ENCODE measurements at places on chromosomes 3 and 15.

DNA sequence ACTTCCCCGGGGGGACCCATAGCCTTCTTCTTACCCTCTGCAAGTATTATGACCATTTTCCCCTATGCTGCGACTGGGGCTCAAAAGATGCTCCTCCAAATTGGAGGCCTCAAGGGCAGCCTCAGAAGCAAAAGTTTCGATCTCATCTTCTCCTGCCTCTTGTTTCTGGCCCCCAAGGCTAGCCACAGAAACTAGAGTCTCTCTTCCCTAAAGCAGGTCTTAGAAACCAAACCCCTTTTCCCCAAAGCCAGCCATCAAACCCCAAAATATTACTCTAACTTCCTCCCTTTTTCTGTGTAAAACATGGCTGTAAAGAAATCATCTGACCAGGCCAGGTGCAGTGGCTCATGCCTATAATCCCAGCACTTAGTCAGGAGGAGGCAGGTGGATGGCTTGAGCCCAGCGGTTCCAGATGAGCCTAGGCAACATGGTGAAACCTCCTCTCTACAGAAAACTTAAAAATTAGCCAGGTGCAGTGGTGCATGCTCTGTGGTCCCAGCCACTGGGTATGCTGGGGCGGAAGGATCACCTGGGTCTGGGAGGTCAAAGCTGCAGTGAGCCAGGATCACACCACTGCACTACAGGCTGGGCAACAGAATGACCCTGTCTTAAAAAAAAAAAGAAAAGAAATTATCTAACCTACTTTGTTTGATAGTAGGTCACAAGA lies 36.7 kb upstream of the MFGE8 start:
- DNase-seq = no peak

DNA sequence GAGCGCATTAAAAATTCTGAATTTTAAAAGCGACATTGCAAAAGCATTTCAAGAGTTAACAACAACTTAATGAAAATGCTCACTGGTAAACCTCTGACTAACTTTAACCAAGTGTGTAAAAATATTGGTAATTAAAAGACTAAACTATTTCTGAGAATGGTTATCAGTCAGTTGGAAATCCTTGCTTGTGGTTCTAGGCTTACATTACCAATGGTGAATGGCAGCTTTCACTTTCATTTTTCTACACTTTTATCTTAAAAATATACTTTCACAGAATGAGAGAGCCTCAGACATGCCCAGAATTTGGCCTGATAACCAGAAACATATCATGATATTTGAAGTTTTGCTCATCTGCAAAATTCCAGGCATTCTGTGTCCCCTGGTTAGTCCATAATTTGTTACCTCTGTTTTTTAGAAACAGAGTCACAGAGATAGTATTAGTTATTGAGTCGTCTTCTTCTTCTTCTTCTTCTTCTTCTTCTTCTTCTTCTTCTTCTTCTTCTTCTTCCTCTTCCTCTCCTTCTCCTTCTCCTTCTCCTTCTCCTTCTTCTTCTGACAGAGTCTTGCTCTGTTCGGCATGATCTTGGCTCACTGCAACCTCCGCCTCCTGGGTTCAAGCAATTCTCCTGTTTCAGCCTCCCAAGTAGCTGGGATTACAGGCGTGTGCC lies 5.5 kb upstream of the RNF111 start:
- no peak for DNase-seq

DNA sequence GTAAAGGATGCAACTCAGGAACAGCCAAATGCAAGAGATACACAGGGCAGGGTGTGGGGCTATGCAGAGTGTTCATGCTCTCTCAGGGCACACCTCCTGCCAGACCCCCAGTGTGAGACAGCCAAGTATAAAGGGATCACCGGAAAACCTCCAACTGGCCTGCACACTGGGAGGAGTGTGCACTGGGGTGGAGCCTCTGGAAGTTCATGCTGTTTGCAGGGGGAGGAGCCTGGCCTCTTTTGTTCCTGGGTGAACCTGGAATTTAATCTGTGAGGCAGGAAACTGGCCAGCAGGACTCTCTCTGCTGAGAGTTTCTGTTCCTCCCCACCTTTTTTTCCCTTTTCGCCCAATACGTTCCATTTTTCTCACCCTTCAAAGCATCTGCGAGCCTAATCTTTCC lies 204.1 kb downstream of the WNT5A start:
- DNase-seq = no peak

DNA sequence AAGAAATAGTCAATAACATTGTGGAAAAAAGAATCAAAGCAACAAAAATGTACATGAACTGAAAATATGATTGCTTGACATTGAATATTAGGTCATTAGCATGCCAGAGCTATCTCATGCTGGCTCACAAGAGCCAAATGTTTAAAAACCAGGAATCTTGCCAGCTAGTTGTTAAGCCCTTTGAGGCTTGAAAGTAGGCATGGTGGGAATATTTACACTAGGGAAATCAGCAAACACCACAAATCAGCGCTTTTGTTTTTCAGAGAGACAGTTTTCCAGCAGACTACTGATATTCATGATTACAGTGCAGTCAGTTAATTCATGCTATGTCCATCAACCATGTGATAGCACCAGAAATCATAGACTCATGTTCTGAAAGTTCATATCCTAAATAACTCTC lies 144.8 kb downstream of the ARPP21 start:
- DNase-seq = no peak

DNA sequence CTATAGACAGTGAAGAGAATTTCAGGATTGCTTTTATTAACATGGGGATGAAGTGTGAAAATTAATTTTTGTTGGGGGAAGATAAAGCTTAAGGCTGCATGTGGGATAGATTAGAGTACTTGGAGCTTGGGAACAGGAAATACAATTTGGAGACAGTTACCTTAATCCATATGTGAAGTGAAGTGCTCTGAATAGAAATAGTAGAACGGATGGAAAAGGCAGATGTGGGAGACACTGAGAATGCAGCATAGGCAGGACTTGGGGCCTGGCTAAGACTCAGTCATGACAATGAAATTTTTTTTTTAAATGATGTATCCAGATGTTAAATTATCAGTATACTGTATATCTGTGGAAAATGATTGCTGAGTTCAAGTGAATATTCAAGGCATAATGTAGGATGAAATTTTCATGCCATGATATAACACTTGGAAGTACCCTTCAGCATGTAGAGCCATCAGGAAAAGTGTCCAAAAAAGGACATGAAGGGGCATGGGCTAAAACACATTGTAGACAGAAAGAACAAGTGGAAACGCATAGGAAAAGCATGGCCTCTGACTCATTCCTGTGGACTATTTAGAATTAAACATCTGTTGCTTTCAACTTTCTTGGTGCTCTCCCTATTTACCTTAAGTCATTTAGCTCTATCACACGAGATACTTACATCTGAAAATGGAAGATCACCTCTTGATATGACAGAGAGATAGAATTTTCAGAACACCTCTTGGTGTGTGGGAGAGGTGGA lies 134.8 kb downstream of the RBMS3 start:
- DNase-seq = no peak

DNA sequence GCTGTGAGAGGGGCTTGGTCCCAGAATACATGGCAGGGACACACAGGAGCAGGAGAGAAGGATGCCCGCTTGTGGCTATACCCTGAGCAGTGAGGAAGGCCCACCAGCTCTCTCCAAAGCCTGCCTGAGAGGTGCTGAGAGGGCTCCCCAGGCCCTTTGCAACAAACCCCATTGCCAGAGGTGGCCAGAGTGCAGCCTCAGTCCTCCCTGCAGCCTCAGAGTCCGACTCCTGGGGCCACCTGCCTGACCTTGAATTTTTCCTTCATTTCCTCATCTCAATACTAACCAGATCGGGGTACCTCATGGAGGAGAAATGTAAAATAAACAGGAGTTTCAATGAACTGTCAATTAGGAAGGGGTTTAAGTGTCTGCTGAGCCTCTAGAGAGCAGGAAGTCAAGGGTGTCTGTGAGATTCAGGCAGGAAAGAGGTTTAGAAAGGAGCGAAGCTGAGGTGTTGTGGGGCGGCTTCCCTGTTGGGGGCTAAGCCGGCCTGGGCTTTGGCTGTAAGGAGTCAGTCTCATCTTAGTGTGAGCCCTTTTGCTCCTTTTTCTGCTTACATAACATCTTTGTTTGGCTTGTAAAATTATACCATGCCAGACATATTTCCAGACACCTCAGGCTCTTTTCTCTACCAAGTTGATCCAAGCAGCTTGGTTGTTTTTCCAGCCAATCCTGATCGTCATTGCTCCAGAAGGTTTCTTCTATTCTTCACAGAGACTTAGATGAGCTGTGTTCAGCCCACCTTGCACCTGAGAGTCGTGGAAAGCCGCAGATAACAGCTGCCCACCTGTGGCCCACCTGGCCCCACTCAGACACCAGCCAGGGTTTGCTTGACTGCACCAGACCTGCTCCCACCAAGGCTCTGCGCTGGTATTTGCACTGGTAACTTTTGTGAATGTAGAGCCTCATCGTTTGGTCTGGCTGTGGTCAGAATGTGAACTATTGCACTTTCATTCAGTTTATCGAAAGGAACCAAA lies 36.7 kb downstream of the CMTM7 start:
- no peak for DNase-seq

DNA sequence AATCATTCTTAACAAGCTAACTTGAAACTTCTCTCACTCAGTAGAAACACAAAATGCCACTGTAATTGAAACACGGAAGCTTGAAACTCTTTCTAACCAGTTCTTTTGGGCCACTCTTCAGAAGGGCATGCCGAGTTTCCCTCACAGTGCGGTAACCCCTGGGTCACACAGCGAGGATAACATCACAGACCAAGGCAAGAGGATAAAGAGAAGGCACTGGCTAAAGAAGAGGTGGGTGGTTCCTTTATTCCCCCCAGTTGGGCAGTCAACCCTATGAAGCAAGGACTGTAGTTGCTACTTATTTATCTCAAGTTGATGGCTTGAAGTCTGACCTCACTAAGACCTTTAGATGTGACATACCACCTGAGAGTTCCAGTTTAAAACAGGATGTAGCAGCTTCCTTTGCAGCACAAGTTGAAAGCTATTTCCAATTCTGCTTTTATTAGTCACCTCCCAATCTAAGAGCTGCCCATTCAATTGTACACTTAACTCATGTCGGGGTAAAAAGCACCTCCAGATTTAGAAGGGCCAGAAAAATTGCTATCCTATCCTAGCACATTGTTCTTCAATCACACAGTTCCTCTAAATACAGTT lies 272.4 kb downstream of the TIGIT start:
- no peak for DNase-seq

DNA sequence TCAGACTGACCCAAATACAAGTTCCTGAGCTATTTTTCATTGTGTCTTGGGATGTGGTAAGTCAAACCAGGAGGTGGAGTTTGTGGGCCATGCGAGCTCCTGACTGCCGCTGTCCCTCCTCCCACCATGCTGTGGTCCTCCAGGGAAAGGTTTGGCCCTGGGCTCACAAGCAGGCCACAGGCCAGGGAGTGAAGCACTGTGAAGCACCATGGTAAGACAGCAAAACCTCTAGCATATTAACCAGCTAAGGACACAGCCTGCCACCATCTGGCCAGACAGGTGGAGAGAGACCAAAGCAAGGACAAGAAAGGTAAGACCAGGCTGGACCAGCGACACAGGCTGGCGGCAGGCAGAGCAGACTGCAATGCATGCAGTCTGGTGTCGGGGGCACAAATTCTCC lies 15.3 kb downstream of the RAB43 start:
- DNase-seq = no peak

DNA sequence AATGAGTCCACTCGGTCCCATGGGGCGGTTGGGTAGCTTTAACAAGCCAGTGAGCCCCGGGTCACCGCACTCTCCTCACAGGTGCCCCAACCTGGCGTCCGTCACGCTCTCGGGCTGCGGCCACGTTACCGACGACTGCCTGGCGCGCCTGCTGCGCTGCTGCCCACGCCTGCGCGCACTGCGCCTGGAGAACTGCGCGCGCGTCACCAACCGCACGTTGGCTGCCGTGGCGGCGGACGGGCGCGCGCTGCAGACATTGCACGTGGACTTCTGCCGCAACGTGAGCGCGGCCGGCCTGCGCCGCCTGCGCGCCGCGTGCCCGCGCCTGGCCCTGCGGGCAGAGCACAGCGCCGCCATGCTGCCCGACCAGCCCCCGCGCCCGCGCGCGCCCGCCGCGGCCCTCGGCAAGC lies 3.4 kb downstream of the FBXL22 start:
- peak; percentile 87 for DNase-seq

- DNase-seq = no peak
These were observed 741.8 kb downstream of the IGSF11 start for GRCh38 chr3:118292841-118293240.

DNA sequence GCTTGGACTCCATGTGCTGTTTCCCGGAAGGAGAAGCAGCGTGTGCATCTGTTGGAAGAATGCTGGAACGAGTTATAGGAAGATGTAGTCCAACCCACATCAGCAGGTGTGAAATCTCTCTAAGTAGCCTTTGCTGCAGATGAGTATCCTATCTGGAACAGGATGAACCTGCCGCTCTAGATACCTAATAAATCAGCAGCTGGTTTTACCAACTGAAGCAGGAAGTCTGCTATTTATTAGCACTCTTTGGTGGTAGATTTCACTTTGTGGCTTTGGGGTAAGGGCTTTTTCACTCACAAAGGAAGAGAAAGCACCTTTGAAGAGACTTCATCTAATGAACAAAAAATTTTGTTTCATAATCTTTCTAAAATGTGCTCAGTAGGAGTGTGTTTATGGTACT lies 66.4 kb downstream of the DCUN1D1 start:
- no peak for DNase-seq

GRCh38 chr3:82306189-82306588 lies 544.7 kb upstream of the GBE1 start:
- no peak for DNase-seq

- no peak for DNase-seq
These were observed 204.3 kb upstream of the GBE1 start for GRCh38 chr3:81965696-81966095.

- DNase-seq = no peak
These were observed 32.0 kb downstream of the HRH1 start for GRCh38 chr3:11186318-11186692.

DNA sequence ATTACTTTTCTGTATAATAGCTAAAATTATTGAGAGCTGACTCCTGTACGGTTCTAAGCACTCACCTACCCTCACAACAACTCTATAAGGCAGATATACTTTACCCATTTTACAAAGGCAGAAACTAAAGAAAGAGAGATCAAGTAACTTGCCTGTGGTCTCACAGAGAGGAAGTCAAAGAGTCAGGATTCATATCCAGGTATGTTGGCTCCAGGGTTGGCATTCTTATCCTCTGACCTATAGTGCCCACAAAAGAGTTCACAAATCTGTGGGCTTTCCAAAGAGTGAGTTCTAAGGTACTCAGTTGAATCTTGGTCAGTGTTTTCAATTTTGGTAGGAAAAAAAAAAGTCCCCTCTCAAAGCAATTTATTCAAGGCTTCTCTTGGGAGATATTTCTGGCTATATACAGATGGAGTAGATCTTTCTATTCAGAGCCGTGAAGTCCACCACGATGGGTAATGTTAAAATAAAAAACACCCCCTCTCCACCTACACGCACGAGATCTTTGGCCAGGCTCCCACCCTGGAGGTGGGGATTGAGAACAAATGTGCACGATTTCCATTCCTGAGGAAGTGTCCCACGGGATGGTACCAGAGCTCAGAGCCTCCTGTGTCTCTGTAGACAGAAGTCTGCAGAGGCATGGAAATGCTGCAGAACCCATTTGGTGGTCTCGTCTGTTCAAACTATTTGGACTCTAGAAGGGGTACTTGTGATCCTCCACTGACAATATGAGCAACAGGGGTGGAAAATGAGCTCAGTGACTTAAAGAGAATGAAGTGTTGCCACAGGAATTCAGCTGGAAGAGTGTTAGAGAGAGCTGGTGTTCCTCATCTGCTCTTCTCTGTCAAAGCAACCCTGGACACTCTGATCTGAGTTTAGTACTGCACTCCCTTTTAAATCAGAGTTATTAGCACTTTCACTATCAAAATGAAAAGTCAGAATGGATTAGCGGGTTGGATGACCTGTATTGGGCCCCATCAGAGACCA lies 212.1 kb upstream of the EIF1B start:
- DNase-seq = no peak

GRCh38 chr3:144362126-144362525 lies 390.5 kb downstream of the DIPK2A start:
- no peak for DNase-seq
